Psoas muscle (tissue), 8 donors: ENCODE measurements at places on chromosomes 6 and 20. TPM values are rescaled to one million over a fixed set of nuclear protein-coding genes. Genes with fewer than 3 reads are reported as not detected.

Gene LAMP5
- not detected for polyA plus RNA-seq

Gene LZTS3
- polyA plus RNA-seq: 13.7 TPM

Gene SPTLC3
- polyA plus RNA-seq: 0.14 TPM

Gene NTSR1
- 0.07 TPM for polyA plus RNA-seq

Gene C6orf52
- 0.33 TPM for polyA plus RNA-seq

Gene MDFI
- polyA plus RNA-seq: 0.89 TPM

Gene POU5F1
- polyA plus RNA-seq: 0.27 TPM

Gene BTBD3
- polyA plus RNA-seq: 7.3 TPM

Gene EEF1A2
- 1,229 TPM for polyA plus RNA-seq

Gene ALDH8A1
- 0.44 TPM for polyA plus RNA-seq

Gene MUC22
- 0.38 TPM for polyA plus RNA-seq

Gene MRAP2
- 0.26 TPM for polyA plus RNA-seq

Gene PHACTR3
- 0.46 TPM for polyA plus RNA-seq

Gene PAQR8
- 0.55 TPM for polyA plus RNA-seq

Gene TSPO2
- polyA plus RNA-seq: not detected

Gene FAM184A
- polyA plus RNA-seq: 0.39 TPM

Gene FAM83D
- 0.32 TPM for polyA plus RNA-seq

Gene ECT2L
- polyA plus RNA-seq: not detected

Gene FAM50B
- polyA plus RNA-seq: 11.4 TPM

Gene SRMS
- polyA plus RNA-seq: not detected

Gene WFDC12
- not detected for polyA plus RNA-seq

Gene TSBP1
- polyA plus RNA-seq: not detected

Gene LPIN3
- polyA plus RNA-seq: 3.0 TPM

Gene SIRPD
- not detected for polyA plus RNA-seq

Gene C20orf202
- polyA plus RNA-seq: 0.05 TPM

Gene JAG1
- polyA plus RNA-seq: 6.5 TPM

Gene PNLDC1
- 0.13 TPM for polyA plus RNA-seq

Gene TBPL1
- polyA plus RNA-seq: 13.7 TPM

Gene CD2AP
- 3.8 TPM for polyA plus RNA-seq

Gene DPPA5
- not detected for polyA plus RNA-seq

Gene MYLK2
- polyA plus RNA-seq: 273 TPM

Gene COL12A1
- 5.4 TPM for polyA plus RNA-seq

Gene ECI2
- polyA plus RNA-seq: 90.4 TPM

Gene TFAP2C
- polyA plus RNA-seq: 0.04 TPM

Gene HCK
- 1.2 TPM for polyA plus RNA-seq

Gene CBLN4
- polyA plus RNA-seq: 0.03 TPM

Gene SUMO4
- not detected for polyA plus RNA-seq

Gene SLC35A1
- 15.3 TPM for polyA plus RNA-seq
